ENCODE measurements at places on chromosomes 6 and 20.

- DNase-seq = no peak
Measured at GRCh38 chr20:32078791-32079190, 26.7 kb downstream of the HCK start.

DNA sequence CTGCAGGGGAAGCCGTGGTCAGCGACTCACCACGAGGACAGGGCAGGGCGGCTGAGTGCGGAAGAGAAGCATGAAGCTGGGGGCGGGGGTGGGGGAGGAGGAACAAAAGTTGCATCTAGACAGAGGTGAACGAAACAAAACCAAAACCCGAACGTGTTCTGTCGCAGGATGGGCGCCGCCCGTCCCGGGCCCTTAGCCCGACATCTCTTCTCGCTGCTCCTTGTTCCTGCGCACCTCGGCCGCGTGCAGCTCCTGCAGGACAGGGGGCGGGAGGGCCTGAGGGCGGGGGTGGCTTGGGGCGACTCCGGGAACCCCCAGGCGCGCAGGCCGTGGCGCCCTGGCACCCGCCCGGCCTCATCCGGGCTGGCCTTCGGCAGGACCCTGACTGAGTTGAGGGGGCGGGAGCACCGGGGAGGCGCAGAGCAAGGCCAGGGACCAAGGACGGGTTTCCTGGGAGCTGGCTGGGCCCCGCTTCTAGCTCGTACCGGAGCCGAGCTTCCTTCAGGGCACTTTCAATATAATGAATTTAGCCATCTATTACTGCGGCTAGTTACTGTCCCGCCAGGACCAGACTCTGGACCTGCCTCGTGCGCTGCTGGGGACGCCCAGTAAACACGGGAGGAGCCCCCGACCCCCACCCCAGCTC, 12.0 kb downstream of the STMN3 start:
- DNase-seq = peak; percentile 61

GRCh38 chr20:18972251-18972876, 158.8 kb downstream of the SCP2D1 start:
- no peak for DNase-seq

DNA sequence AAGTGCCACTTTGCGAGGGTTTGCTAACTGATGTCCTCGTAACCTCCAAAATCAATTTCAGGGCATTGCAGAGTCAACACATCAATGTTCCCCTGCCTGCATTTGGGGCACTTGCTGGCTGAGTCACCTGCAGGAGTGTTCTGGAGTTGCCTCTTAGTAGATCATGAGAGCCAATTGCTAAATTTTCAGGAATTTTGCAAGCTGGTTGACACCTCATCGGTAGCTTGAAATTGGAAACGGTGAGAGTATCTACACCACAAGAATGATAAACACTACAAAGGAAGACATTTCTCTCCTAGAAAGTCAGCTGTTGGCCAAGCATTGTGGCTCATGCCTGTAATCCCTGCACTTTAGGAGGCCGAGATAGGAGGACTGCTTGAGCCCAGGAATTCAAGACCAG, 10.8 kb upstream of the BFSP1 start:
- DNase-seq = no peak

Data from activated CD4-positive, alpha-beta T cell treated with anti-CD3 and anti-CD28 coated beads, Interleukin-2, amount 50 U/mL, for 16 hours (primary cell).